ENCODE measurements at places on chromosomes 7 and 10.

GRCh38 chr10:3902809-3903410, 117.9 kb upstream of the KLF6 start:
- no peaks in the 10 kb centered on the region for H3K4me1 ChIP-seq
- H3K27me3 ChIP-seq = no peaks in the 10 kb centered on the region
- no peak for DNase-seq
- H3K27ac ChIP-seq = peak overlapping the region; percentile 77
- H3K4me3 ChIP-seq = no peak overlapping the region

DNA sequence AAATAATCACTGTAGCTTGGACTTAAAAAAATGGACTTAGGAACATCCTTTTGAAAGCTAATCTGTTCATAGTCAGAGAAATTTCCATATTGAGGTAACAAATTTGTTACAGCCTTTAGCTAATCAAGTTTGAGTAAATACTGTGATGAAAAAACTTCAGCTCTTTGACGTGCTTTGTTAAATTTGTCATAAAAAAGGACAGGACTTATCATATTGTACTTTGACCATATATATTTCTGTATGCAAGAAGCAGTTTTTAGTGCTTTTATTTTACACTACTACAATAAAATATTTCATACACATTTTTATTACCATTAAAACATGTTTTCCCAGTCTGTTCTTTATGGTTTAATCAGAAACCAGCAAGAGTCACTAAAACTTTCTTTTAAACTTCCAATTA, 14.5 kb upstream of the CYCS start:
- no peak for DNase-seq
- H3K4me1 ChIP-seq = no peaks in the 10 kb centered on the region
- no peak overlapping the region for H3K4me3 ChIP-seq
- H3K27ac ChIP-seq = no peak overlapping the region

DNA sequence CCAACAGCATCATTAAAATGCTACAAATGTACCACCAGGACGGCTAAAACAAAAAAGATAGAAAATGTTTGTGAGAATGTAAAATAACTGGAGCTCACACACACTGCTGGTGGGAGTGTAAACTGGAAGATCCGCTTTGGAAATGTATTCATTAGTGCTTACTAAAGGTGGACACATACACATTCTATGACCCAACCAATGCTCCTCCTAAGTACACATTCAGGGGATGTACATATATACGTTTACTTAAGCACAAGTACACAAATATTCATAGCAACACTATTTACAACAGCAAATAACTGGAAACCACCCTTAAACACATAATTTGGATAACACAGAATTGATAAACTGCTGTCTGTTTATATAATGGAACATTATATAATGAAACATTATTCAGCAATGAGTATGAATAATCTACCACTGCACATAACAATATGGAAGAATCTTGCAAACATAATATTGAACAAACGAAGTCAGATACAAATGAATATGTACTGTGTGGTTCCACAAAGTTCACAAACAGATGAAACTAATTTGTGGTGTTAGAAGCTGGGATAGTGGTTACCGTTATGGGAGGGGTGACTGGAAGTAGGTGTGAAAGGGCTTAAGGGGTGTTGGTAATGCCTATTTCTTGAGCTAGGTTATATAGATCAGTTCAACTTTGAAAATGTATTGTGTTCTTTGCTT, 52.1 kb downstream of the STRA8 start:
- H3K27ac ChIP-seq = no peak overlapping the region
- DNase-seq = no peak
- H3K27me3 ChIP-seq = no peaks in the 10 kb centered on the region
- no peaks in the 10 kb centered on the region for H3K4me1 ChIP-seq

DNA sequence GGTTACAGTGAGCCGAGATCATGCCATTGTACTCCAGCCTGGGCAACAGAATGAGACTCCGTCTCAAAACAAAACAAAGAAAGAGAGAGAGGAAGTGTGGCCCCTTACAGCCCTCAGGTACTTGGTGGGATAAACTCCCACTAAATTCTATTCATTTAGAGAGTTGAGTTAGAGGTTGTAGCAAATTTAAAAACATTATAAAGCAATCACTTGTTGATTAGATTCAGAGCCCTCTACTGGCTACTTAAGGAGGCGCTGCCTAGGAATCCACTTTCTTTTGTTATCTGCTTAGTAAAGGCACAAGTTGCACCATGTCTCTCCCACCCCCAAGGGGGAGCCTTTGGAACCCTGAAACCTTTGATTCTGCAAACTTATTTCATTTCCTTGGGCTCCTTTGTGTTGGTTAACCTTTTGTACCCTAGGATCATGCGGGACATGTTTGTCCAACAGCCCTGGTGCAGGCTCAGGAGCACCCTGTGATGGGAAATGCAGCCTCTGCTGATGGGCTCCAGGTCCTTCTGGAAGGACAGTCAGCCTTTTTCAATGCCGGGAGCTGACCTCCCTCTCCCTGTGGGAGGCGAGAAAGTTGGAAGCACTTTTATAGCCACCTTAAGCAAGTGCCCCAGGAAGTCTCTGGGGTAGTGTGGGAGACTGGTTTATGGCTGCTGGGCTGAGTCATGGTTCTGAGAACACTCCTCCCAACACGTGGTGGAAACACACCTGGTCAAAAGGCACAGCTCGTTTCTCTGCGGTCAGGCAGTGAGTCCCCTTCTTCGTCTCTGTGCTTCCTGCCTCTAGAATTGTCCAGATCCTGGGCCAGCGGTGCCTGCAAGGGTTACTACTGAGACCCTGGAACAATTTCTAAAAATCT, 2.3 kb downstream of the HKDC1 start:
- H3K4me1 ChIP-seq = peaks cover 9% of the 10 kb centered on the region
- peak overlapping the region; percentile 60 for H3K4me3 ChIP-seq
- DNase-seq = peak; percentile 84
- peak overlapping the region; percentile 78 for H3K27ac ChIP-seq

DNA sequence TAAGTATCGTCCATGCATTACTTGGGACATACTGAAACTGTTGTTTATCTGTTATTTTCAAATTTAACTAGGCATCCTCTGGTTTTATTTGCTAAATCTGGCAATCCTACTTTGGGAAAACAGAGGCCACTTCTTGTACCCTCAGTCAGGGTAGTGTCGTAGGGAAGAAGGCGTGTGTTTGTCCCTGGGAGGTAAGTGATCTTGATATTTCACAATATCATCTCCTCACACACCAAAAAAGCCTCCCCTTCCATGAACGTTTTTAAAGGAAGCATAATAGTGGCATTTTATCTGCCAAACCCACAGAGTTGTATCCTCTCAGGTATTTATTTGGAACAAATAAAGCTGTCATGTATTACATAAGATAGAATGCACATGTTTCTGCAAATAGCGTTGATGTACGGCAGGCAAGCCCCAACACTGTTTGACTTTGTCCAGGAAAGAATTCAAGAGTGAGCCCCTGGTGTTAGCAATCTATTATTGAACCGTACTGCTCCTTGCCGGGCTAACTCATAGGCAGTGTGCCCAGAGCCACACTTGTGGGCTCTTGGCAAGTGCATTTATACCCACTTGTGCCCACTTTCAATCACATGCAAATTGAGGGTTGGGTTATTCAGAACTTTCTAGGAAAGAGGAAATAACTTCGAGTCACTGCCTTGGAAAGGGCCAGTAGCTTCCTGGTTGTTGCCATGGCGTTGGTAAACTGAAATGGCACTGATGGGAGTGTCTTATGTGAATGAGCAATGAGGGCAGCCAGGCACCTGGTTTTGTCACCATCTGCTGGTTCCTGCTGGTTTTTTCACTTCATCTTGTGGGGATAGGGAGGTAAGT, 266.0 kb downstream of the USP6NL start:
- H3K27me3 ChIP-seq = no peaks in the 10 kb centered on the region
- no peaks in the 10 kb centered on the region for H3K4me1 ChIP-seq
- no peak for DNase-seq
- H3K4me3 ChIP-seq = no peak overlapping the region

DNA sequence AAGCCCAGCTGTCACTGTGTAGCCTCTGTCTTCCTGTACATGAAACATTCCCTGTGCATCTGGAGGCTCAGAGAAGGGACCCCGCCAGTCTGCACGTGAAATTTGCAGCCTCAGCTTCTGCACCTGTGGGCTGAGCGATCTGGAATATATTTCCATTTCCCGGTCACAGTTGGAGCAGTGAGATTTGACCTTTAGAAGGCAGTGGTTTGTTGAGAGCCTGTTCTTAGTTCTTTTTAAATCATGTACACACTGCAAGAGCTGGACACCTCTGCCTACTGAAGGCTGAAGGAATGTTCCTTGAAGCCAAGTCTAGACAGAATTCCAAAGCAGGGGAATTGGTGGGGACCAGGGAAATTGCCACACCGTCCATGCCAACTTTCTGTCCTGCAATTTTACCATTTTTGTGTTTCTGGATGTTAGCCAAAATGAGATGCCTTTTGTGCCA, 706.6 kb downstream of the INHBA start:
- H3K4me3 ChIP-seq = no peak overlapping the region
- H3K36me3 ChIP-seq = no peaks in the 10 kb centered on the region
- H3K27me3 ChIP-seq = no peaks in the 10 kb centered on the region

DNA sequence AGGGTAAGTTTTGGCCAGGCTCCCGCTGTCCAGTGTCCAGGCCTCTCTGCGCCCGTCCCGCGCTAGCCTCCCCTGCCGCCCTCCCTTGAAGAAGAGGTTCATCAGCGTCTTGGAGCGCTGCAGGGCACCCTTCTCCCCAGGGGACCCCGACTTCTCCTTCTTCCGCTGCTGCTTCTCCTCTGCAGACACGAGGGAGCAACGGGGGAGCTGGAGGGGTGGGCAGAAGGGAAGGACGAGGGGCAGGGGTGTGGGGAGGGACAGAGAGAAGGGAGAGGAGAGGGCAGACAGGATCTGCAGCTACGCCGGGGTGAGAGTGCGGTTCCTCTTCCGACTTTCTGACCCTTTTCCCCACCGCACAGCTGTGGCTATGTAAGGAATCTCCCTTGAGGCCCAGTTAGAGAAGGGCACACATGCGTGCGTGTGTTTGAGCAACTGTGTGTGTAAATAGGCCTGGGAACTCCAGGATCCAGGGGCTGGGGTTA, 12.8 kb downstream of the PDZD7 start:
- no peaks in the 10 kb centered on the region for H3K36me3 ChIP-seq
- H3K4me1 ChIP-seq = peaks cover 10% of the 10 kb centered on the region
- H3K27me3 ChIP-seq = peaks cover 4% of the 10 kb centered on the region
- H3K27ac ChIP-seq = no peak overlapping the region
- DNase-seq = no peak
- H3K4me3 ChIP-seq = no peak overlapping the region

GRCh38 chr7:66778201-66778600, 37.7 kb downstream of the RABGEF1 start:
- no peak for DNase-seq
- H3K4me1 ChIP-seq = no peaks in the 10 kb centered on the region
- H3K36me3 ChIP-seq = peaks cover 28% of the 10 kb centered on the region

GRCh38 chr10:8130973-8131911, 76.8 kb downstream of the GATA3 start:
- no peak for DNase-seq
- no peak overlapping the region for H3K4me3 ChIP-seq
- no peak overlapping the region for H3K27ac ChIP-seq
- no peaks in the 10 kb centered on the region for H3K27me3 ChIP-seq
- no peaks in the 10 kb centered on the region for H3K36me3 ChIP-seq

- no peak for DNase-seq
- H3K4me3 ChIP-seq = no peak overlapping the region
- no peaks in the 10 kb centered on the region for H3K4me1 ChIP-seq
- H3K36me3 ChIP-seq = no peaks in the 10 kb centered on the region
- no peak overlapping the region for H3K27ac ChIP-seq
- no peaks in the 10 kb centered on the region for H3K27me3 ChIP-seq
Measured at GRCh38 chr7:55235801-55236200, 129.3 kb upstream of the LANCL2 start.

DNA sequence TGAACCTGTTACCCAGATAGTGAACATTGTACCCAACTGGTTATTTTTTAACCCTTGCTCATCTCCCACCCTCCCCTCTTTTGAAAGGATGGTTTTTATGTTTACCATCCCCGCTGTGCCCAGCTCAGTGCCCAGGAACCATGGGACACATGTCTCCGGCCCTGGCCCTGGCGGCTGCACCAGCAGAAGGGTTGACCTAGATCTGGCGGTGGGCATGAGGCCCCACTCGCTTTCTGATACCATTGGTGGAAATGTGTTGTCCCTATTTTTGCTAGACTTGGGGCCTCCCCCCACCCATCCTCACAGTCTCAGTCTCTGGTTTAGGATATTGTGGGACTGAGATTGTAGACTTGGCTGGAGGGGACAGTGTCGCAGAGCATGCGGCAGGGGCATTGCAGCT, 11.9 kb downstream of the PFKFB3 start:
- no peaks in the 10 kb centered on the region for H3K27me3 ChIP-seq
- H3K27ac ChIP-seq = no peak overlapping the region
- DNase-seq = no peak
- H3K36me3 ChIP-seq = peaks cover 21% of the 10 kb centered on the region
- H3K4me1 ChIP-seq = no peaks in the 10 kb centered on the region
- H3K4me3 ChIP-seq = no peak overlapping the region

DNA sequence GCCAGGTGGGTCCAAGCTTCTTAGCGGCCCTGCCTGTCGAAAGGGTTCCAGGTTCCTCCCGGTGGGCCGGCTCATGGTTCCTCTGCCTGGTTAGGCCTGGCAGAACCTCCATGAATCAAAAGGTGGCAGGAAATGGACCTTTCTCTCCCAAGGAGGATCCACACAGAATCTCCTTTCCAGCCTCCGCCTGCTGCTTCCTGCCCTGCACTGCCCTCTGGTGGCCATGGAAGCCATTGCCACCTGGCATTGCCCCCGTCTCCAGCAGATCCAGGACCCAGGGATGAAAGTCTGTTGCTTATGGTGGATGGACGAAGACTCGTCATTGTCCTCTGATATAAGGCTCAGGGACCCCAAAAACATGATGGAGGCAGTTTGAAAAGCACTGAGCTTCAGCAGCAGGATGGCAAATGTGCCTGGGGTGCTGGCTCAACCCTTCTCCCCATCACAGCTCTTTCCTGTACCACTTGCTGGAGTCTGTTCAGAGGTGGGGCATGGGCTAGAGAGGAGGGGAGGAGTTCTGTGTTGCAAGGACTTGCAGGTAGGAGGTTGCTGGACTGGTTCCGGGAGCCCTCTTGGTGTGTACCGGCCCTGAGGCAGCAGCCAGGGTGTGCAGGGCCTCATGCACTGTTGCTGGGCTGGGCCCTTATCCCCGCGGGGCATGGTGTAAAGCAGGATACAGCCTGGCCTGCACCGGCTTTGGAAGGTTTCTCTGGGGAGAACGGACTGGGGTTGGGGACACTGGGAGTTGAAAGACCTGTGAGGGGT, 11.3 kb upstream of the INMT start:
- H3K27ac ChIP-seq = no peak overlapping the region
- no peaks in the 10 kb centered on the region for H3K36me3 ChIP-seq
- no peaks in the 10 kb centered on the region for H3K4me1 ChIP-seq
- H3K4me3 ChIP-seq = no peak overlapping the region
- H3K27me3 ChIP-seq = no peaks in the 10 kb centered on the region

- peak; percentile 53 for DNase-seq
- peak overlapping the region; percentile 65 for H3K27ac ChIP-seq
- no peak overlapping the region for H3K4me3 ChIP-seq
- no peaks in the 10 kb centered on the region for H3K36me3 ChIP-seq
- peaks cover 3% of the 10 kb centered on the region for H3K4me1 ChIP-seq
- H3K27me3 ChIP-seq = no peaks in the 10 kb centered on the region
Measured at GRCh38 chr7:116271963-116272886, 61.9 kb downstream of the TES start.

- H3K36me3 ChIP-seq = no peaks in the 10 kb centered on the region
- H3K27ac ChIP-seq = no peak overlapping the region
- H3K4me1 ChIP-seq = no peaks in the 10 kb centered on the region
- no peaks in the 10 kb centered on the region for H3K27me3 ChIP-seq
Measured at GRCh38 chr7:40525764-40526163, 391.0 kb downstream of the SUGCT start.

- H3K36me3 ChIP-seq = no peaks in the 10 kb centered on the region
- no peak overlapping the region for H3K27ac ChIP-seq
- DNase-seq = no peak
- H3K4me3 ChIP-seq = no peak overlapping the region
Measured at GRCh38 chr10:34407324-34407805, 407.7 kb downstream of the PARD3 start.

Data from kidney (tissue), 22 donors.